ENCODE measurements at places on chromosomes 5 and 9. TPM values are rescaled to one million over a fixed set of nuclear protein-coding genes. Genes with fewer than 3 reads are reported as not detected.

The PCDHGA2 gene
- 12.7 TPM for total RNA-seq

The CDH18 gene
- not detected for total RNA-seq

The ZNF367 gene
- total RNA-seq, result 2.3 TPM

The LCP2 gene
- total RNA-seq, result 11.1 TPM

The AJM1 gene
- 1.0 TPM for total RNA-seq

The ZNF658 gene
- total RNA-seq, result 10.6 TPM

DNA sequence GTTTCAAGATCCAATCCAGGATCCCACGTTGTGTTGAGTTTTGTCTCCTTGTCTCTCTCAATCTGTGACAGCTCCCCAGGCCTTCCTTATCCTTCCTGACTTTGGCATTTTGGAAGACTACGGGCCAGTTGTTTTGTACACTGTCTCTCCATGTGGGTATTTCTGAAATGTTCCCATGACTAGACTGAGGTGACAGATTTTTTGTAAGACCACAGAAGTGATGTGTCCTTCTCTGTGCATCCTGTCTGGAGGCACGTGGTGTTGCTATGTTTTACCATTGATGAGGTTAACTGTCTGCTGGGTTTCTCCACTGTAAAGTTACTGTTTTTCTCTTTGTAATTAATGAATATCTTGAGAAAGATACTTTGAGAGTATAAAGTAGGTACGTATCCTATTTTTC is 15.7 kb upstream of the PDZD2 start:
- H3K36me3 ChIP-seq, result no peaks in the 10 kb centered on the region
- H3K4me3 ChIP-seq, result no peak overlapping the region
- no peaks in the 10 kb centered on the region for H3K27me3 ChIP-seq
- no peaks in the 10 kb centered on the region for H3K4me1 ChIP-seq
- no peak overlapping the region for H3K27ac ChIP-seq

DNA sequence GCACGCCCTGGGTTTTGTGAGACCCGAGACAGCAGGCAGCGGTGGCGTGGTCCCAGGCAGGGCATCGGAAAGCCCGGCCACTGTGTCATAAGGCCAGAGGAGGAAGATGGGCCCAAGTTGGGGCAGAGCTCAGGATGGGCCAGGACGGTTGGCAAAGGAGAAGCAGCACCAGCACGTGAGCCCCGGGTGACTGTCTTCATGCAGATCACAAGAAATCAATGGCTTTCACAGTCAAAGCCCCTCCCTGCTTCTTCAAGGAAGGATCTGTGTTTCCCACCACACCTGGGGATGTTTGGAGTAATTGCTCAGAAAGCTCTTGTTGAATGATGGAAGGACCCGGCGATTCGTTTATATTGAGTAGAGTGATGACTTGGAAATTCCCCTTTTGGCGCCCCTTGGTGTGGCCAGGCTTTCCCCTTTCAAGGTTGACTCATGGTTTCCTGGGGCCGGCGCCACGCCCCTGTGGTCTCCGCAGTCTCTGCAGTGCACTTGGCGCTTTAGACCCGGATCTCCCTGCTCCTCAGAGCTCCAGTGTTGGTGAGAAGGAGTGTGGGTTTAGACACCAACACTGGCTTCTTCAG is 52.1 kb downstream of the IL31RA start:
- DNase-seq, result no peak
- no peak overlapping the region for H3K27ac ChIP-seq
- no peak overlapping the region for H3K4me3 ChIP-seq
- no peaks in the 10 kb centered on the region for H3K36me3 ChIP-seq
- H3K4me1 ChIP-seq, result no peaks in the 10 kb centered on the region

DNA sequence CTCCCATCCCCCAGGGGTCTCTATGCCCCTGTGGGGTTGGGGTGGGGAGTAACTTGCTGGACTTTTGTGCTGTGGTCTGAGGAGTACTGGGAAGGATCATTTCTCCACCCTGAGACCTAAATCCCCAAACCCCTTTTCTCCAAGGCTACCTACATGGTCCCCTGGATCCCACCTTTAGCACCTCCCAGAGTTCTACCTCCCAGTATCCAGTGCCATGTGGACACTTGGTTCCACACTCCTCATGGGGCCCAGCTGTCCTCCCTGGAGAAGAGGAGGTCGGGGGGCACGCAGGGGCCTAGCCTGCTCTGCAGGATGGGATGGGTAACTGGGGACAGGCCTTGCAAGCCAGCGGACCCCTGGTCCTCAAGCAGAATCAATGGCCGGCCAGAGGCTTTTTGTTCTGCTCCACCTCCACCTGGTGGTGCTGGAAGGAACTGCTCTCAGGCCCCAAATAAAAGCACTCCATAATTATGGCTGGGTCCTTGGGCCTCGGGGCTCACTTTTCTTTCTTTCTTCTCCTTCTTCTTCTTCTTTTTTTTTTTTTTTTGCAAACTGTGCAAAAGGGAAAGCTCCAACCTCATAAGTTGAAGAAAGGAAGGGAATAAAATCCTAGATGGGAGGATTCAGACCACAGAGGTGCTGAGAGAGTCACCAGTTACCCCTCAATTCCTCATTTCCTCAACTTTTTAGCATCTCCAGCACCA is 68.4 kb downstream of the PSD2 start:
- peaks cover 30% of the 10 kb centered on the region for H3K4me1 ChIP-seq
- no peak overlapping the region for H3K4me3 ChIP-seq
- H3K36me3 ChIP-seq, result no peaks in the 10 kb centered on the region

DNA sequence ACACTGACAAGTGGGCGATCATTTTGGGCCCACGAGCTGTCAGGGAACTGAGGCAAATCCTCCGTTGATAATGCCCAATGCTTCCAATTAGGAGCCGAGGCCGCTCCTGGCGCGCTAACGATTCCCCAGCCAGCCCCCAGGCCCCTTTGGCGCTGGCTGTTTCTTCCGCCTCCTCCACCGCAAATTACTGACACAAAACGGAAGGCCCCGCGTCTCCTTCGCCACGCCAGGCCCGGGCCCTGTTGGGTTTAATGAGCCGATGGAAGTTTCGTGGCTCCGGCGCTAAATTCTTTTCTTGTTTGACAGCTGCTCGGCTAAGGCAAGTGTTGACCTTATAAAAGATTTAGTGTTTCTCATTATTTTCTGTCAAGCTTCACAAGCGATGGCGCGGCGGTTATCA is 25.7 kb upstream of the BARHL1 start:
- no peaks in the 10 kb centered on the region for H3K36me3 ChIP-seq
- no peaks in the 10 kb centered on the region for H3K4me1 ChIP-seq
- H3K27ac ChIP-seq, result no peak overlapping the region
- no peak overlapping the region for H3K4me3 ChIP-seq

DNA sequence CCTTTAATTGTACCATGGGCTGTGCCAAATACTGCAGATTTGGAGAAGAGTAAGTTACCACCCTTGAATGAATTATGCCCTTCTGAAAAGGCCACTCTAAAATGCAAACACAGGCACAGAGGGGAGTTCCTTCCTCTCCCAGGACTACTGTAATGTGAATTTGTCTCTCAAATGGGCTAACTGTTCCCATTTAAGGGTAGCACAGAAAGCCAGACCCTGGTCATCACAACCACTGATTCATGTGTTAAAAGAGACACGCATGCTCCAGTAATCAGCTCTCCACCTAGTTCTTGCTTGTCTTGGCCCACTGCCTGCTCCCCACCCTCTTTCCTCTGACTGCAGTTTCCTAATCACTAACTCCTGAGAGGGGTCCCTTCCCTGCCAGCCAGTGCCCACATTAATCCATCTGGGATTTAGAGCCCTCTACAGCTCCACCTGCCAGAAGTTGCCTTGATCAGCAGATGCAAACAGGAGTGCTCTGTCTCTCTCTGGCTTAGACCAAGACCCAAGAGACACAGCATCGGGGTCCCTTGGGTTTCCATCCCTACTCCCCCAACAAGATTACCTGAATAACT is 382.4 kb downstream of the TMEM167A start:
- no peak for DNase-seq
- no peaks in the 10 kb centered on the region for H3K4me1 ChIP-seq

GRCh38 chr5:135456238-135457099 is 4.3 kb upstream of the TIFAB start:
- H3K36me3 ChIP-seq, result no peaks in the 10 kb centered on the region
- no peaks in the 10 kb centered on the region for H3K27me3 ChIP-seq
- H3K27ac ChIP-seq, result no peak overlapping the region
- H3K4me3 ChIP-seq, result no peak overlapping the region
- no peak for DNase-seq

GRCh38 chr9:127883959-127884358 is 6.5 kb upstream of the AK1 start:
- no peak for DNase-seq
- no peak overlapping the region for H3K4me3 ChIP-seq
- H3K27me3 ChIP-seq, result no peaks in the 10 kb centered on the region
- H3K27ac ChIP-seq, result no peak overlapping the region
- H3K36me3 ChIP-seq, result no peaks in the 10 kb centered on the region

- DNase-seq, result no peak
- H3K36me3 ChIP-seq, result no peaks in the 10 kb centered on the region
- no peaks in the 10 kb centered on the region for H3K27me3 ChIP-seq
- H3K4me1 ChIP-seq, result peaks cover 7% of the 10 kb centered on the region
- H3K4me3 ChIP-seq, result no peak overlapping the region
Measured at GRCh38 chr5:143133721-143134120, 269.8 kb downstream of the NR3C1 start.

DNA sequence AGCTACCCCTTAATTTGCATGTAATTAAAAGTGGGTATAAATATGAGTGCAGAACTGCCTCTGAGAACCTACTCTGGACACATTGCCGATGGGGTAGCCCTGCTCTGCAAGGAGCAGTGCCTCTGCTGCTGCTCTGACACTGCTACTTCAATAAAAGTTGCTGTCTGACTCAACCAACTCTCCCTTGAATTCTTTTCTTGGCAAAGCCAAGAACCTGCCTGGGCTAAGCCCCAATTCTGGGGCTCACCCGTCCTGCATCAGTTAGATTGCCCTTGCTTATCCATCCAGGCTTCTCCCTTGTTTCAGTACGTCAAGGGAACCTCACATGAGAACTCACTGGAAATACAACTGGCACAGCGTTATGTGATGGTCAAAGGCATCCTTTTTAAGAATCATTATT is 44.1 kb downstream of the FBXL7 start:
- no peak for DNase-seq
- no peak overlapping the region for H3K27ac ChIP-seq
- H3K36me3 ChIP-seq, result no peaks in the 10 kb centered on the region
- no peaks in the 10 kb centered on the region for H3K27me3 ChIP-seq
- H3K4me3 ChIP-seq, result no peak overlapping the region
- H3K4me1 ChIP-seq, result peaks cover 3% of the 10 kb centered on the region

GRCh38 chr5:52428977-52429489 is 358.7 kb upstream of the ITGA1 start:
- H3K36me3 ChIP-seq, result no peaks in the 10 kb centered on the region
- no peak overlapping the region for H3K4me3 ChIP-seq
- H3K27me3 ChIP-seq, result no peaks in the 10 kb centered on the region
- H3K4me1 ChIP-seq, result no peaks in the 10 kb centered on the region
- no peak for DNase-seq

DNA sequence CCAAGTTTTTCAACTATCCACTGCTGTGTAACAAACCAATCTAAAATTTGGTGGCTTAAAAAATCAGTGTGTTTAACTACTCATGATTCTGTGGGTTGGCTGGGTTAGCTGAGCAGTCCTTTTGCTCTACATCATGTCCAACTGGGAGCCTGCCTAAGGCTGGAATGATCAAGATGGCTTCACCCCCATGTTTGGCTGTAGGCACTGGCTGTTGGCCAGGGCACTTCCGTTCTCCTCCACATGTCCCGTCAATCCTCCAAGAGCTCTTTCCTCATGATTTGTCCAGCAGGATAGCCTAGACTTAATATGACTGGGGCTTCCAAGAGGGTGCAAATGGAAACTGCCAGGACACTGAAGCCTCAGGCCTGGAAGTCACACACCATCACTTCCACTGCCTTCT is 17.0 kb upstream of the TSSK1B start:
- no peaks in the 10 kb centered on the region for H3K27me3 ChIP-seq
- H3K4me3 ChIP-seq, result no peak overlapping the region
- DNase-seq, result no peak
- H3K36me3 ChIP-seq, result no peaks in the 10 kb centered on the region
- H3K27ac ChIP-seq, result no peak overlapping the region
- no peaks in the 10 kb centered on the region for H3K4me1 ChIP-seq

DNA sequence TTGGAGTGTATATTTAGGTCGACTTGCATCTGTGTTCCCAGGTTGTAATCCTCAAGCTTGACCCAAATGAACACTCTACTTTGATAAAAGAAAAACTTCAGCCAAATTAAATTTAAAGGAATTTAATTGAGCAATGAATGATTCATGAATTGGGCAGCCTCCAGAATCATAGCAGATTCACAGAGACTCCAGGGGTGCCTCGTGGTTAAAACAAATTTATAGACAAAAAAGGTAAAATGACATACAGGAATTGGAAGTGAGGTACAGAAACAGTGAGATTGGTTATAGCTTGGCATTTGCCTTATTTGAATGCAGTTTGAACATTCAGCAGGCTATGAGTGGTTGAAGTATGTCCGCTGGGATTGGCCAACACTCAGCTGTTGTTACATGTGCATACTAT is 21.6 kb upstream of the SPATA31D4 start:
- no peak for DNase-seq
- H3K36me3 ChIP-seq, result no peaks in the 10 kb centered on the region
- no peak overlapping the region for H3K27ac ChIP-seq
- H3K4me3 ChIP-seq, result no peak overlapping the region

- no peak for DNase-seq
- no peak overlapping the region for H3K4me3 ChIP-seq
- no peaks in the 10 kb centered on the region for H3K36me3 ChIP-seq
- H3K4me1 ChIP-seq, result no peaks in the 10 kb centered on the region
Measured at GRCh38 chr9:14127656-14128055, 186.3 kb downstream of the NFIB start.

DNA sequence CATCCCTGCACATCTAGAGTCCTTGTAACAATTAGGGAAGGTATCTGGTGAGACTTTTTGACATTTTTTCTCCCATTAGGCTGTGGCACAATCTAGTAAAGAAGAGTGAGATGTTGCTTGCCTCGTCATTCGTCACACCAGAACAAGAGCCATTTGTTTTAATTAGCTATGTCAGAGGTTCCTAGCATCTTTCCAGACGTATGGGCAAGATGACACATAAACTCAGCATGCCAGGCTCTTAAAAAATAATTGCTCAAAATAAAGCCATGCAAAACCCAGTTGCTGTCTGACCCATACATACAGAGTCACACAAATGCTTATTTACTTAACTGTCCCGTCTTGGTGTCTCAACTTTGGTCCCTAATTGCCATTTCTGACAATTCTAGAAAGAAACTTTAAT is 125.9 kb downstream of the TRPM3 start:
- no peaks in the 10 kb centered on the region for H3K4me1 ChIP-seq
- H3K4me3 ChIP-seq, result no peak overlapping the region
- DNase-seq, result no peak
- H3K27me3 ChIP-seq, result no peaks in the 10 kb centered on the region

- no peaks in the 10 kb centered on the region for H3K4me1 ChIP-seq
- H3K4me3 ChIP-seq, result peak overlapping the region; percentile 93
- H3K27ac ChIP-seq, result peak overlapping the region; percentile 77
Measured at GRCh38 chr9:111597852-111598732, 1.4 kb downstream of the PTGR1 start.

- no peaks in the 10 kb centered on the region for H3K27me3 ChIP-seq
- H3K4me3 ChIP-seq, result no peak overlapping the region
- no peaks in the 10 kb centered on the region for H3K36me3 ChIP-seq
- no peak for DNase-seq
Measured at GRCh38 chr5:107469485-107470294, 201.0 kb downstream of the EFNA5 start.

GRCh38 chr5:156694598-156694997 is 155.5 kb upstream of the PPP1R2B start:
- H3K36me3 ChIP-seq, result no peaks in the 10 kb centered on the region
- no peaks in the 10 kb centered on the region for H3K4me1 ChIP-seq
- DNase-seq, result no peak
- H3K27me3 ChIP-seq, result no peaks in the 10 kb centered on the region
- no peak overlapping the region for H3K4me3 ChIP-seq

GRCh38 chr9:102779356-102779755 is 215.8 kb upstream of the CYLC2 start:
- no peaks in the 10 kb centered on the region for H3K27me3 ChIP-seq
- no peak for DNase-seq
- H3K27ac ChIP-seq, result no peak overlapping the region
